ENCODE measurements at places on chromosomes 1 and 21.

- no peak for DNase-seq
Observed at GRCh38 chr1:234619794-234620247, 9.8 kb upstream of the IRF2BP2 start.

- DNase-seq, result no peak
Observed at GRCh38 chr1:200888349-200888838, 6.3 kb upstream of the INAVA start.

DNA sequence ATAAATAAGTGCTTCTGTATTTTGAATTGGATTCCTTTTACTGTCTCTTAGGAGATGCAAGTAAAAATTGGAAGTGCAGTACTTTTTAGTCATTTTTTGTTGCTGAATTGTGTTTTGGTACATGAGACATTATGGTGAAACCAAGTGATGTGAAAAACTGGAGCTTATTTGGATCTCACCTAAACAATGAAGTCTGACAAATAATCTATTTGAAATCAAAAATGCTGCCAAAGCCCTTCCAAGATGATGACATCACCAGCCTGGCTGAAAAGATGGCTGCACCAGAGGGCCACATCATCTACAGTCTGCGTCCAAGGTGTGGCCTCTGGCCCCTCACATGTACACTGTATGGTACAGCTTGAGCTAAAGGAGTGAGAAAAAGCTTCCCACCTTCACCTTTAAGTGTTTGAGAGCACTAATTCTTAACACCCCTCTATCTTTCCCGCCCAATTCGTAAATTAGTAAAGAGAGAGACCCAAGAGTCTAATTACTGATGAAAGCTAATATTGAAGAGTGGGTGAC lies 192.5 kb upstream of the ST6GALNAC5 start:
- no peak for DNase-seq

DNA sequence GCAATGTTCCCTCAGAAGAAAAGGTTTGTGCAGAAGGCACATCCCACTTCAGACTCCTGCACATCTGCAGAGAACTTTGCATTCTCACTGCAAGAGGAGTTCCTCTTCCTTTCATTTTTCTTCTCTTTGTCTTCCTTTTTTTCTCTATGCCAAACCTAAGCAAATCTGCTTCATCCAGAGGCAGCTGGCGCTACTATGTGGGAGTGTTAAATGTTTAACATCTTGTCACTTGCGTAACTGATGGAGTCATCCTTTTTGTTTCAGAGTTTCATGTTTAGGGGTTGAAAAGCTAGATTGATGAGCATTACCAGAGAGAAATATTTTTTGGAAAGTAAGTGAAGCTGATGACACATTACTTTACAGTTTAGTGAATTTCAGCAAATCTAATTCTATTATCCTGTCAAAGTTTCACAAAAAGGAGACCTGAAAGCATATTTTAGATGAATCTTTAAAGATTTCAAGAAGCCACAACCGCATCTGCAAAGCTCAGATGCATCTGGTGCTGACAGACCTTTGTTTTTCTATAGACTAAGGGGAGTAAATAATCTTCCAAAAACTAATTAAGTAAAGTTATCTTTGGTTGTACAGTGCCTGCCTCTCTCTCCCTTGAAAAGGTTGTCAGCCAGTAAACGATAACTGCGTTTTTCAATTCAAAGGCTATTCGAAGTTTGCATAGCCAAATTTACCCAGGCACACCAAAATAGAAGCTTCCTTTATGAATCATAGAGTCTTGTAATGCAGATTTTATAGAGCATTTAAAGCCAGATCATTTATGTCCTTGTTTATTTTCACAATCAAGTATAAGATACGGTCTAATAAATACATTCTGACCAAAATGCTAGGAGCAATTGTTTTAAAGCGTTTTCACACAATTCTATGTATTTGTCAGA lies 1.2 kb upstream of the LRRC53 start:
- DNase-seq, result peak; percentile 31

DNA sequence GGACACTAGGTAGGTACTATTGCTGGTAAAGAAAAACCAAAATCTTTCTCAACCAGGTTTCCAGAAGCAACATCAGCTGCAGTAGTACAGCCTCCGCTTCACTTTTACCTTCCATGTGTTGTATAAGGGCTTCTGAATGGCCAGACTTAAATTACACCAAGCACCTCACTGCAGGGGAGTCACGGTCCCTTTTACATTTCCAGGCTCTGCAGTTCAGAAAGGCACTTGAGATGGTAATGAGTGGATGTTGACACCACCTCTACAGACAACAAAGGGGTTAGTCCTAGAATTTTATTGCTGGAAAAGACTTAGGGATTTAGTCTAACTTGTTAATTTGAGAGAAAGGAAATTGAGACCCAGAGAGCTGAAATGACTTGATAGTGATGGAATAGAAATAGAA lies 12.0 kb upstream of the DUSP12 start:
- no peak for DNase-seq

- DNase-seq, result no peak
Observed at GRCh38 chr1:194338241-194338948, 1152.0 kb upstream of the B3GALT2 start.

All from HS-5 (cell line).